ENCODE measurements at places on chromosomes 3 and 15.

- no peak for DNase-seq
Measured at GRCh38 chr3:72977060-72977808, 19.4 kb upstream of the PPP4R2 start.

DNA sequence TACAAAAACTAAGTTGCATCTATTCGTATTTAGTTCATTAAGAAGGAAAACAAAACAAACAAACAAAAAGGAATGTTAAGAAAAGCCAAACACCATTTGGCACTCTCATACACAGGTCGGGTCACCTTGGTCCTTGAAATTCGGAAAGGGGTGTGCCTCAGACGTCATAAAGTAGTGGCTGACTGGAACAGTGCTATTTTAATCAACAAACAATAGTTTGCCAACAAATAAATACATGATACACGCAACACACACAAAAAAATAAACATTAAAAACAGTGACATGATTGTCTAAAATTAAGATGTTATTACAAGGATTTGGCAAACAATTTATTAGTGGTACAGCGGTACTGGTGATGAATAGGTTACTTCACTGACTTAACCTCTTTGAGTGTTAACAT lies 579.6 kb downstream of the MECOM start:
- DNase-seq = no peak

- DNase-seq = no peak
Measured at GRCh38 chr3:99751649-99752048, 66.0 kb upstream of the CMSS1 start.

DNA sequence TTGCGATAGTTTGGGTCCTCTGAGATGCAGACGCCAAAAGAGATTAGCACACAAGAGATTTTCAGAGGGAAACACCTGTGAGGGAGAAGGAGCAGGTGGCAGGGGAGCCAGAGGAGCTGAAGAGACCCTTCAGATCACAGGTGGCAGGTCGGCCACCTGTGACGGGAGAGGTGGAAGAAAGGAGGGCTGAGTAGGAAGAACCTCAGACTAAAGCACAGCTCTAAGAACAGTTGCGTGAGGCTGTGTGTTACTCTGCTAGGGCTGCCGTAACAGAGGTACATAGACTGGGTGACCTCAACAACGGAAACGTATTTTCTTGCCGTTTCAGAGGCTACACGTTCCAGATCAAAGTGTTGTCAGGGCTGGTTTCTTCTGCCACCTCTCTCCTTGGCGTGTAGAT lies 38.5 kb downstream of the C2CD4A start:
- no peak for DNase-seq

DNA sequence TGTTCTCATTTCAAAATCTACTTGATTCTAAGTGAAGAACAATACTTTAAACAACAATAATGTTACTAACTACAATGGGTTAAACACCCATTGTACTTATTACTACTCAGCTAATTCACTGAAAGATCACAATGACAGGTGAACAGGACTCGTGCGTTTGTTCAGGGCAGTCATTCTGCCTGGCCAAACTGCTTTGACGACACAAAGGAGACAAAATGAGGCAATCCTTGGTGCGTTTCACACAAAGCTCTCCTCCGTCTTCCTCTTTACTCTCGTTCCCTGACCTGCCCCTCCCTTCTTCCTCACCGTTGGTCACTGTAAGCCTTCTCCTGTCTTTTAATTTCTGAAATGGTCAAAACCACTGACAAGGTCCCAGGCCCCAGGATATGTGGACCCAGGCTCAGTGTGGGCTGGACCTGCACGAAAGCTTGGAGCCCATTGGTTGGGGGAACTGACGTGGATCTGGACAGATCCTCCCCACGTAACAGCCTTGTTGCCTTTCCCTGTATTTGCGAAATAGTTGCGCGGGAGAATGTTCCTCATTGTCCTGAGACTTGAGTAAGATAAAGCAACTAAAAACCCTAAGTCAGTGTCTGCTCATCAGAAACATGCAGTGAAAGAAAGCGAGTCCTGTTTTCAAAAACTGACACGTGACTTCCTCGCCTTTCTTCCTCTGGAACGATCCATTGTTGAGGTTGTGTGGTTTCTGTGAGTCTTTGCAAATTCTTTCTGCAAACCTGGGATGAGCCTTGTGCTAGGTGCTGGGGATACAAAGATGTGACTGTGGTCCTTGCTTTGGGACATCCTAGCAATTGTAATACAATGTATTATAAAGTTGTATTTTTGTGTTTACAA lies 147.1 kb upstream of the RGMA start:
- no peak for DNase-seq

DNA sequence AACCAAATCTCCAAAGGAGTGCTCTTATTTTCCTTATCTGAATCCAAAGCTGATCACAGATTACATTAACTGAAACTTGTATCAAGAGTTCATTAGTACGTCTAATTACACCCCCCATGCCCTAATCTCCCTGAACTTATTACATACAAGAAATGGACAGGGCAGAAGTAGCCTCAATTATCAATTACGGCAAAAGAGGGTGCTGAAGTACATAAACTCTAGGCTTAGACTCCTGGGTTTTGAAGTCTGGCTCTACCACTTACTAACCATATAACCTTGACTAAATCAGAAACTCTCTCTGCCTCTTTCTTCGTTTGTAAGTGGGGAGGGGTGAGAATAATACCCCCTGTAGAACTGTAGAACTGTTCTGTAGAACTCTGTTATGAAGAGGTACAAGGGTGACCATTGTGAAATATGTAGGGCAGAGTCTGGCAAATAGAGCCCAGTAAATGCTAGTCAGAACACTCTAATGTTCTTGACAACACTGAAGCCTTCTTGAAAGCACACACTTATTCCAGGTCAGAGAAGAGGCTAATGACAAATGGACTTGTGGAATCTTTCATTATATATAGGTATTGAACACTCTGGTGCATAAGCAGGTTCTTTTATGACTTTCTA lies 19.6 kb upstream of the OR5K4 start:
- DNase-seq = no peak

- DNase-seq = no peak
Measured at GRCh38 chr3:7978087-7978422, 523.6 kb upstream of the LMCD1 start.

DNA sequence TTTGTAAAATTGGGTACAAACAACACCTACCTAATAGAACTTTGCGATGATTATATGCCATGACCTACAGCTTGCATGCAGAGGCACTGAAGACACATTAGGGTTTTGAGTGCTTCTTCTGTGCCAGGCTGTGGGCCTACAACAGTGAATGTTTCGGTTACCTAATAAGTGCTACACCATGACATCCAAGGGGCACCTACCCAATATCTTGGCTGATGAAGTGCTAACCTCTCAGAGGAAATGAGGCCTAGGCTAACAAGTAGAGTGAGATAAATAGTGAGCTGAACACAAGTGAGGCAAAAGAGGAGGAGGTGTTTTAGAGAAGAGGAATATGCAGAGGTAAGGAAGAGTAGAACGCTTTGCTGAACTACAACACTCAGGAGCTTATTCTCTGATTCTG lies 12.2 kb upstream of the RASGRP1 start:
- no peak for DNase-seq

- no peak for DNase-seq
Measured at GRCh38 chr3:186375443-186375842, 13.4 kb upstream of the DGKG start.

GRCh38 chr3:134066651-134067530 lies 37.2 kb upstream of the SLCO2A1 start:
- no peak for DNase-seq

- no peak for DNase-seq
Measured at GRCh38 chr15:100779331-100780207, 100.1 kb upstream of the ALDH1A3 start.

GRCh38 chr15:101048176-101048575 lies 129.0 kb downstream of the LRRK1 start:
- no peak for DNase-seq

GRCh38 chr15:71804226-71804625 lies 6.1 kb upstream of the NR2E3 start:
- no peak for DNase-seq

GRCh38 chr3:128067489-128067888 lies 15.3 kb downstream of the SEC61A1 start:
- DNase-seq = no peak

DNA sequence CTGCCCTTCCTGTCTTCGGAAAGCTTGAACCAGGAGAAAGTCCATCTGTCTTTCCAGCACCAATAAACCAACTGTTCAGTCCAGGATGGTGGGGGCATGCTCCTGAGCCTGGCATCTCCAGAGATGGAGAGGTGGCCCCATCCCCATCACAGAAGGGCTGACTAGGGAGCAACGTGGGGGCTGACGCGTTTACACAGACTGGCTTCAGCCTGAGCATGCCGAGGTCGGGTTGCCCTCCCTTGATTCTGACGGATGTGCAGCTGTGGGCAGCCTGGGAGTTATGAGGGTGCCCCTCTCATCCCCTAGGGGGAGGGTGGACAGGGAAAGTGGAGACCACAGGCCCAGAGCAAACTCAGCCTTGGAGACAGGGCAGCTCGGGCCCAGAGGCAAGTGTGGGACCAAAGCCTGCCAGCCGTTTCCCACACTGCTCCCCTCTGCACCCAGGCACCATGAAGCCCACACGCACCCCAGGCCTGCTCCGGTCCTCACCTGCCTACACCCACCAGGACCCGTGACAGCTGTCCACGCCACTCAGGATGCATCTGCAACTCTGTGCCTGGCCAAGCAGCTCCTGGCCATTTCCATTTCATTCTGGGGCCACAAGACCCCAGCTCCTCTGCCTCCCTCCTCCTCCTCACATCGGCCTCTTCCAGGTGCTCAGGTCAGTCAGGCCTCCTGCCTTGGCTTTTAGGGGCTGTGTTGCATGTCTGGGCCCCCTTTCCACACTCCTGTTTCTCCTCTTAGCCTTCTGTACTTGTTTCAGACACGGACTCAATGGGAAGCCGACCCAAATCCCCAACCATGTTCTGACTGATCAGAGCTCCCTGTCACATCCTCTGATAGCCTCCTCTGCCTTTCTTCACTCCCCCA lies 48.2 kb upstream of the SLC41A3 start:
- DNase-seq = no peak

DNA sequence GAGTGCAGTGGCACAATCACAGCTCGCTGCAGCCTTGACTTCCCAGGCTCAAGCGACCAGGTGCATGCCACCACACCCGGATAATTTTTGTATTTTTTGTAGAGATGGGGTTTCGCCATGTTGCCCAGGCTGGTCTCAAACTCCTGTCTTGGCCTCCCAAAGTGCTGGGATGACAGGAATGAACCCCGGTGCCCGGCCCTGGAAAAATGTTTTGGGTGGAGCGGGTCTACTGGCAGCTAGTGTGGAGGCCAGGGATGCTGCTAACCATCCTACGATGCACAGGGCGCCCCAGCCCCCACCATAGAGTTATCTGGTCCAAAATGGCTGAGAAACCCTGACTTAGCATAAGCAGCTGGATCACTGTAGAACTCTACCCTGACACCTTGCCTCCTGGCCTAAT lies 35.4 kb downstream of the NIPA2 start:
- DNase-seq = no peak

DNA sequence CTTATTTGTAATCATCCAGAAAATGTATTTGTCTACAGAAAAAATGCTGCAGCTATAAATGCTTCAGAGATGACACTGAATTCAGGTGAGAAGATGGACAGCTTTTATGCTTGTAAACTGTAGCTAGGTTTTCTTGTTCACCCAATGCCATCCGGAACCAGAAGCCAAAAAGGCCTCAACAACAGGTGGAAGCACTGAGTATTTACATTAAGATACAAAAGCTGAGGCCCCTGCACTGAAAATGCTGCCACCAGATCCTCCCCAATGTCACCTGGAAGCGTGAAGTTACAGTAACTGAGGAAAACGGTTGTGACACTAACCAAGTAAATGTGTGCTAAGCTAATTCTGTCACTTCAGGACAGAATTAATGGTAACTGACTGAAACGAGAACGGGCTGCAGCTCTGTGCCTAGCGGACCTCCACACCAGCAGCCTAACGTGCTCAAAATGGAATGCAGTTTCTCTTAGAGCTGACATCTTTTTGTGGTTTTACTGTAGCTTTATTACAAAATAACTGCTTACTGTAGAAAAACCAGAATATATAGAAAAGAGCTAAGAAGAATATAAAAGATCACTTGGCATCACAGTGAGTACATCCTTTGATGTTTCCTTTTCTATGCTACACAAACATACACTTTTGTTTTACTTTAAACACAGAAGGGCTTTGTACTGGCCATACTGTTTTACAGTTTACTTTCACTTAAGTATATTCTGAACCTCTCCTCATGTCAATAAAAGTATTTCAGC lies 7.6 kb downstream of the CHSY1 start:
- DNase-seq = no peak

- DNase-seq = no peak
Measured at GRCh38 chr3:73719861-73720260, 95.1 kb upstream of the PDZRN3 start.

GRCh38 chr15:89171136-89172072 lies 50.0 kb downstream of the RLBP1 start:
- DNase-seq = no peak

GRCh38 chr3:67064105-67064504 lies 66.0 kb downstream of the KBTBD8 start:
- no peak for DNase-seq

DNA sequence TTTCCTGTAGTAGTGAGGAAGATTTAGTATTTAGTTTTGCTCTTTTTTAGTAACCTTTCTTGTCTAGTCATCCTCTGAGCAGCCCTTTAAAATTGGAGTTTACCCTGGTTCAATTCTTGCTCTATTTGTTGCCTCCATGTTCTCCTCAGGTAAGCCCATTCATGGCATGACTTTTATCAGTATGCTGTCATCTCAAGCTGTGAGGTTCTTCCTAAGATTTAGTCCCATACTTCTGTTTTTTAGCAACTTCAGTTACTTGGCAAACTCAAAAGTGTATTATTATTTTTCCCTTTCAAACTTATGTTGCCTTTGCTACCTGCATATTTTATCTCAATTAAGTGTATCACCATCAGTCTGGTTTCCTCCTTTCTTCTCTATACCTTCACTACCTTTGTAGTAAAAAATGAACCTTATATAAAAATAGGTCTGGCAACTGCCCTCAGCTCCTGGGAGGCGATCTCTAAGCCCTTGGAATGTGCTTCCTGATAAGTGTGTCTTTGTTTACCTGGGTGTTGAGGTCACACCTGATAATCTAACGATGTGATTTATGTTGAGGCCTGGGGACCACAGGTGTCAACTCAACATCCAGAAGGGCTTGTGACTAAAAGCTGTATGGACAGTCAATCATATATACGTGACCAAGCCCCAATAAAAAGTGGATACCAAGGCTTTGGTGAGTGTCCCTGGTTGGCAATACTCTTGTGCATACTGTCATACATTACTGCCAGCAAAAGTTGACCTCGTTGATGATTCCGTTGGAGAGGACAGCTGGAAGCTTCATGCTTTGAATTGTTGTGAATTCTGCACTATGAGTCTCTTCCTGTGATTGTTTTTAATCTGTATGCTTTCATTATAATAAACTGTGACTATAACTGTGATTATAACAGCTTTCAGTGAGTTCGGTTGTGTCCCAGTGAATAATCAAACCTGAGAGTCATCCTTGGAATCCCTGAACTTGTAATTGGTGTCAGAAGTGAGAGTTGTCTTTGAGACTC lies 3.9 kb downstream of the NSUN3 start:
- no peak for DNase-seq

GRCh38 chr3:105613120-105613519 lies 246.4 kb downstream of the ALCAM start:
- DNase-seq = no peak

- no peak for DNase-seq
Measured at GRCh38 chr15:41048852-41049251, 67.2 kb downstream of the INO80 start.

- DNase-seq = no peak
Measured at GRCh38 chr3:122936335-122936734, 91.2 kb downstream of the SEMA5B start.
